ENCODE measurements at places on chromosomes 2 and 18.

DNA sequence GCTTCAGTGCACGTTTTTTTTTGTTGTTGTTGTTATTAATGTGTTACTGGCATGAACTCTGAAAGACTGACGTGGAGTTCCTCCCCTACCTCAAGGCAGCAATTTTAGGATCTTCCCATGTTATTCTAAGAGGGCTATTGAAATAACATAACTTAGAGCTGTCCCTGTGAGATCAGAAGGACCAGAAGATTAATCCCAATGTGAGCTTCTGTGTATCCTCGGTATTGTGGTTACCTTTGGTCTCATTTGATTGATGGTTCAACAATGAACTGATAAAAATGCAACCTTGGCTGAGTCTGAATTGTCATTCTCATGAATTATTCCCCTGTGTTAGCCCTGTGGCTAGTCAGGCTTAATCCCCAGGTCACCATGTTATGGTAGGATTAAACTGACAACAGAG, 394.1 kb downstream of the TRIB2 start:
- no peak for DNase-seq

DNA sequence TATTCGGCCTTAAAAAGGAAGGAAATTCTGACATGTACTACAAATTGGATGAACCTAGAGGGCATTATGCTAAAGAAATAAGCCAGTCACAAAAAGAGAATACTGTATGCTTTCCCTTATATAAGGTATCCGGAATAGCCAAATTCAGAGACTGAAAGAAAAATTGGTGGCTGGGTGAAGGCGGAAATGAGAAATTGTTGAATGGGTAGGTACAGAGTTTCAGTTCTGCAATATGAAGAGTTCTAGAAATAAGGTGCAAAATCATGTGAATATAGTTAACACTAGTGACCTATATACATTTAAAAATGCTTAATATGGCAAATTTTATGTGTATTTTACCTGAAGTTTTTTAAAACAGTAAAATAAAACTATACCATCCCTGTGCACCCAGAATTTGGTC, 43.1 kb downstream of the RMP24 start:
- no peak for DNase-seq

DNA sequence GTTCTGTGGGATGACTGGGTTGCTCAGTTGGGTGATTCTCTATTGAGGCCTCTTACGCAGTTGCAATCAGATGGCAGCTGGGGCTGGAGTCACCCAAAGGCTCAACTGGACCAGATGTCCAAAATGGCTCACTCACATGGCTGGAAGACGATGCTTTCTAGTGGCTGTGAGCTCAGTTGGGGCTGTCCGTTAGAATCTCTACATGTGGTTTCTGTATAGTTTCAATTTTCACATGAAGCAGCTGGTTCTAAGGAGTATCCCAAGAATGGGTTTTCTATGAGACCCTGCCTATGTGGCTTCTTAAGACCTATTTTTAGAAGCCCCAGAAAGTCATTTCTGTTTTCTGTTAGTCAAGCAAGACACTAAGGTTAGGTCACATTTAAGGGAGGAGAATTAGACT, 4.4 kb downstream of the XRCC5 start:
- no peak for DNase-seq

- no peak for DNase-seq
Measured at GRCh38 chr2:161030260-161031063, 129.8 kb upstream of the TANK start.

DNA sequence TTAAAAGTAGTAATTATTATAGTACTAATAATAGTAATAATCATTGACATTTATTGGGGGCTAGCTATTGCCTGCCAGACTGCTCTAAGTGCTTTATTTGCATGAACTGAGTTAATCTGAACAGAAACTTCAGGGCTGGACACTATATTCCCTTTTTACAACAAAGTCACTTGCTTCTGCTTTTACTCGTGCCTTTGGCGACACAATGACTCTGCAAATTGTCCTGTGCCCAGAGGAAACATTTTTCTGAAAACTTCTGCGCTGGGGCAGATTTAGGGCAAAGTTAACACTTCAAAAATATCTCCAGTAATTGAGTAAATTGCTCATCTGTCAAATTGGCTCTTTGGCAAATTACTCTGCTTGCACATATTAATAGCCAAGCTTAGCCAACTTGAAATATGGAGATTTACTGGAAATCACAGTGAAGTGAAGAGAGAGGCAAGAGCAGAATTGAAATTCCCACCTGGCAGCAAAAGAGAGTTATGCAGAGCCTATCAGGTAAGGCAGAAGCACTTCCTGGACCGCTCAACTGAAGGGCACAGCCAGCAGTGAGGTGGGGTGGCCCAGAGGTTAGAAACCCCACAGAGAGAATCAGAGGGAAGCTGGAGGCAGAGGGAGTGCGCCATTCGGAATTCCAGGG, 36.3 kb downstream of the BMP10 start:
- no peak for DNase-seq

GRCh38 chr2:96505231-96505889, at the start of gene NEURL3:
Gene NEURL3, minus strand, starts transcription at chr2:96505357. Its CDS starts 71 bp downstream, at chr2:96505286.
- DNase-seq: no peak

DNA sequence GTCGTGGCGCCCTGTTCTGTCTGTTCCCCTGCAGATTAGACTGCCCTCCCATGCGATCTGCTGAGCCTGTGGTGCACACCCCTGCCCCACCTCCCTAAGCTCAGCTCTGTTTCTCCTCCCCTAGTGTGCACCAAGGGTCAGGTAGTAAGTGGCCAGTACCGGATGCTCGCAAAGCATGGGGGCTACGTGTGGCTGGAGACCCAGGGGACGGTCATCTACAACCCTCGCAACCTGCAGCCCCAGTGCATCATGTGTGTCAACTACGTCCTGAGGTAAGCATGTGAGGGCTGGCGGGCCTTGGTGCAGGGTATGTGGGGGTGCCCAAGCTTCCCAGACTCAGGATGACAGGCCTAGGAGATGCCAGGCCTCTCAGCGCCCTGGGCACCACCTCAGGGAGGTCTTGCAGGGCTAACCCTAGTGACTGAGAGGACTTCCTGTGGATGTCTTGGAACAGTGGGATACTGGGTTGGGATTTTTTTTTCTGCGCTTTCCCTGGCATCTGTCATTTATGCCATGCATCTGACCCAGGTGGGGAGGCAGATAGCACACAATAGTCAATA, 78.4 kb downstream of the EPAS1 start:
- no peak for DNase-seq

DNA sequence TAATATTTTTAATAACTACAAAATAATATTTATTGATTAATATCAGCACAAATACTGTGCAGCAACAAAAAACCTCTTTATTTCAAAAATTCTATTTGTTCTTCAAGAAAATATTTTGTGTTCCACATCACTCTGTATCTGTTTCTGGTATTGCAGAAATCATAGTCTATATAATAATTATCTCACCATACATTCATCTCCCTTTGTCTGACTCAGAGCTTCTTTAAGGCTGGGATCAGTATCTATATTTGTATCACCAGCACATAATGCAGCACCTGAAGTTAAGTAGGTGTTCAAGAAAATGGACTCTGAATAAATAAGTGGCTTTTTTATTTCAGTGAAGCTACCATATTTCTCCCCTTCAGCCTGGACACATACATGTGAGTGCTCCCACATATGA, 1.6 kb upstream of the MARCHF4 start:
- no peak for DNase-seq

Data from NCI-H2081 (cell line).